ENCODE measurements at places on chromosomes 2 and 18. TPM values are rescaled to one million over a fixed set of nuclear protein-coding genes. Genes with fewer than 3 reads are reported as not detected.

Gene TRABD2A
- 10.1 TPM for total RNA-seq

Gene G6PC2
- not detected for total RNA-seq

Gene UGT1A6
- 2.3 TPM for total RNA-seq

Gene FOXD4L1
- 0.58 TPM for total RNA-seq

Measured in A549 treated with RU486 at 1 μM for 4 hours (cell line).